ENCODE measurements at places on chromosomes 4 and X. TPM values are rescaled to one million over a fixed set of nuclear protein-coding genes. Genes with fewer than 3 reads are reported as not detected.

Gene TCP11X2
- not detected for polyA plus RNA-seq

Gene UCHL1
- polyA plus RNA-seq, result 19.1 TPM

Gene TIGD2
- polyA plus RNA-seq, result 6.2 TPM

Gene HAUS3
- polyA plus RNA-seq, result 12.0 TPM

Gene PNMA6E
- polyA plus RNA-seq, result not detected

Gene SPATA18
- 2.4 TPM for polyA plus RNA-seq

Gene BEND4
- polyA plus RNA-seq, result 0.03 TPM

Gene APLN
- 9.0 TPM for polyA plus RNA-seq

Gene SPANXN4
- polyA plus RNA-seq, result not detected

Gene KLHL13
- polyA plus RNA-seq, result 50.1 TPM

Gene ARHGEF6
- 42.0 TPM for polyA plus RNA-seq

Gene SORCS2
- 7.4 TPM for polyA plus RNA-seq

Gene NUDT11
- 5.6 TPM for polyA plus RNA-seq

Gene VCX3A
- polyA plus RNA-seq, result not detected

Gene CRLF2
- polyA plus RNA-seq, result not detected

Gene OPRPN
- not detected for polyA plus RNA-seq

Gene MAGEA3
- not detected for polyA plus RNA-seq

Gene MAGEB2
- not detected for polyA plus RNA-seq

Gene ASB9
- 3.1 TPM for polyA plus RNA-seq

Gene NUP62CL
- polyA plus RNA-seq, result 0.85 TPM

Gene PFKFB1
- polyA plus RNA-seq, result 0.71 TPM

Gene LAMTOR3
- 39.3 TPM for polyA plus RNA-seq

Gene UGT8
- 2.7 TPM for polyA plus RNA-seq

Gene EFHC2
- polyA plus RNA-seq, result 0.29 TPM

Gene USP17L18
- not detected for polyA plus RNA-seq

Gene CWH43
- not detected for polyA plus RNA-seq

Gene YY2
- polyA plus RNA-seq, result 2.5 TPM

Gene SLC16A2
- 54.8 TPM for polyA plus RNA-seq

Gene RENBP
- 4.7 TPM for polyA plus RNA-seq

Gene RELL1
- polyA plus RNA-seq, result 13.9 TPM

Gene CLCN5
- 70.4 TPM for polyA plus RNA-seq

Gene PALLD
- polyA plus RNA-seq, result 102 TPM
